ENCODE measurements at places on chromosomes 11 and 22.

DNA sequence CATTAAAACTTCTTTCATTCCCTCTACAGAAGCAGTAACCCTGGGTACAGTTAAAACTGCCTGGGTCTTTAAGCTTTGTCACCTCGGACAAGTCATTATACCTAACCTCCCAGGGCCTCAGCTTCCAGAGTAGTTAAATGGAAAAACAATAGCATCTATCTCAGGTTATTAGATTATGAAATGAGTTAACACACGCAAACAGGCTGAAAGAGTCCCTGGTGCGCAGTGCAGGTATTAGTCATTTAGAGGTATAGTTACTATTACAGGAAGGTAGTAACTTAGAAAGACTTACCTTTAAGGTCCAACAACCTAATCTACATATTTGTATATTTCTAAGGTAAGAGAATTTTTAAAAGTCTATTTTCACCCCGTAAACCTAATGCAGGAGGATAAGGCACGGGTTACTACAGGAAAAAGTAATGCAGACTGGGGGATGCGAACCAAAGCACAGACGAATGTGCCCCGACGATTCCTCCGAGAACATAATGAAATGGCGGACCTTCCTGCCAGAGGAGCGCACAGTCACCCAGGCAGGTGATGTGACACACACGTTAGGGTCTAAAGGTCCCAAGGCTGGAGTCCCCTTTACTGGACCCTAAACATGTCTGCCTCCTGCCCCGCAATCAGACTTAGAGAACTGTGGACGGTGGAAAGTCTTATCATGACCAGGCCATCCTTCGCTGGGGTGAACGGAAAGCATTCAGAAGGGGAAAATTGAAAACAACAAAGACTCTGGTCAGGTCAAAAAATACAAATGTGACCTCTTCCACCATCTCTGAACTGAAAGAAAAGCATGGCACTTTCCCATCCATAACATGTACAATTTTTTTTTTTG, 1.3 kb downstream of the NAP1L4 start:
- DNase-seq: peak; percentile 12

GRCh38 chr22:35586771-35587170, 30.4 kb downstream of the MB start:
- DNase-seq: no peak

- DNase-seq: no peak
Measured at GRCh38 chr11:112786886-112787530, 174.2 kb upstream of the NCAM1 start.

- peak; percentile 70 for DNase-seq
Measured at GRCh38 chr22:41857155-41857859, 24.4 kb downstream of the SREBF2 start.

DNA sequence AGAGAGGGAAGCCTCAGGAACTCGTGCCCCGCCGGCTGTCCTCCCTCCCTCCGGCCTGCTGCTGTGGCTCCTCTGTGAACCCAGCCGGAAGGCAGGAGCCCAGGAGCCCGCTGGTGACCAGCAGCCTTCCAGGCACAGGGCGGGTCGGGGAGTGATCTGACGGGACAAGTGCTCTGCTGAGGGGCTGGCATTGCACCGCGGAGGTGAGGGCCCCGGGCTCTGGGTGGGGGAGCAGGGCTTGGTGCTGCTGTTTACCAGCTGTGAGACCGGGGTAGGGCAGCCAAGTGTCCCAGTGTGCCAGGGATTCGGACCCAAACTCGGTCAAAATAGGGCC, 53.3 kb downstream of the FLRT1 start:
- DNase-seq: no peak

DNA sequence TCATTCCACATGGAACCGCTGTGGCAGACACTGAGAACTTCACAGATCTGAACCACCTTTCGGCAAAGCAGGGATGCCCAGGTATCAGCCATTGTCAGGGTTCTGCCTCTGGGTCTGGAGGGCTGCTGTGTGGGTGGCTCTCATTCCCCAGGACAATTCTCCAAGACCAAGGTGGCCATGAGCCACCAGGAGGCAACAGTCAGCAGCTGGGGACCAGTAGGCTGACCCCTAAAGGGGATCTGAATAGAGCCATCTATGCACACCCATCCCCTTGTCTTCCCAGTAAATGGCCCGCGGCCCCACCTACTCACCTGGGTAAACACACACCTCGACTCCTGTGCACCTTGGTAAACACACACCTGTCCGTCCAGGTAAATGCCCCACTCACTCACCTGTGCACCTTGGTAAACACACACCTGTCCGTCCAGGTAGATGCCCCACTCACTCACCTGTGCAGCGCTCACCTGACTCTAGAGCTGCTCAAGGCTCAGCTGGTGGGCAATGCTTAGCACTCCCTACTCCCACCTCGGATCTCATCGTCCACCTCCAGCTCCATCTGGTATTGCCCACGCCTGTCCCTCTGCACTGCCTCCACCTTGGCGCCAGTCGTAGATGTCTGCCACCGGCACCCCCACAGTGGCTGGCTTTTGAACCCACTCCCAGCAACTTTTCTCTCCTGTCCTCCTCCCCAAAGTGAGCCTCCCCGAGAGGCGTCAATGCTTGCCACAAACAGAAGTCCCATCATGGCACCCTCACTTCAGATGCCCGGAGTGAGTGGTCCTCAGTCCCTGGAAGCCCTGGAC, 10.2 kb downstream of the SLC25A1 start:
- DNase-seq: no peak

DNA sequence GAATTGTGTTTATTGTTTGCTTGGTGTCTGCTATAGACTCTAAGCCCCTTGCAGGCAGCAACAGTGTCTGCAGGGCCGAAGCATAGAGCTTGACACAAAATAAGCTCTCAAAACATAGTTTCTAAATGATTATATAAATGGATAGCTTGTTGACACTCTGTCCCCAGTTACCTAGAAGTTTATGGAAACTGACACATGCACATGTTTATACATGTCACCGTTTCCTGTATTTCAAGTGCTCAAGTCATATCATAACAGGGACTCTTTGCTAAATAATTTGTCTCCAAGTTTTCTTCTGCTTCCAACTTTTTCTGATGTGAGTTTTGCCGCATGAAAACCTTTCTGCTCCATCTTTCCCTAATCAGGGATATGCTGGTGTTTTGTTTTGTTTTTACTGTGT, 3.7 kb upstream of the OR6X1 start:
- no peak for DNase-seq

DNA sequence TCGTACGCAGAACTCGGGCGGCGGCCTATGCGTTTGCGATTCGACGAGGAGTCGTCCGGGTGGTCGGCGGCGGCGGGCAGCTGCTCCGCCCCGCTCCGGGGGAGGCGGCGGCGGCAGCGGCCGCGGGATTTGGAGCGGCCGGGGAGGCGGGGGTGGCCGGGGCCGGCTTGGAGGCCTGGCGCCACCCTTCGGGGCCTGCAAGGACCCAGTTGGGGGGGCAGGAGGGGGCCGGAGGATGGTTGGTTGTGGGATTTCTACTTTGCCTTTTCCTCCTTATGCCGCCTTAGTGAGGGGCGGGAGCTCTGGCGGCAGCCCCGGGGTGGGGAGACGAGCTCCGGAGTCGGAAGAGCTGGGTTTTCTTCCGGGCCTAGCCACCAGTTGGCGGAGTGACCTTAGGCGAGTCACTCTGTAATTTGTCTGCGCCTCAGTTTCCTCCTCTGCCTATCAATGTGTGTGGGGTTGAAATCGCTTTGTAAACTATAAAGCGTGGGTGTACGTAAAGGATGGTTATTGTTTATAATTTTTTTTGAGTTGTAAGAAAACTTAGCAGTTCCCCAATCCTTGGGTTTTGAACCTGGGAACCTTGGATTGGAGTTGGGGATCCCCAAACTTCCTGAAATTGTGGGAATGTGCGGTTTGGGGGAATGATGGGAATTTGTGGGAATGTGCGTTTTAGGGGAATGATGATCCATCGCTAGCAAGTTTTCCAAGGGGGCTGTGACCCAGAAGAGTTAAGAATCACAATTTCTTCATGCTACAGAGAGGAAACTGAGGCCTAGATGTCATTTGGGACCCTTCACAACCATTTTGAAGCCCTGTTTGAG, 679 bp downstream of the TUG1 start:
- DNase-seq: peak; percentile 7

DNA sequence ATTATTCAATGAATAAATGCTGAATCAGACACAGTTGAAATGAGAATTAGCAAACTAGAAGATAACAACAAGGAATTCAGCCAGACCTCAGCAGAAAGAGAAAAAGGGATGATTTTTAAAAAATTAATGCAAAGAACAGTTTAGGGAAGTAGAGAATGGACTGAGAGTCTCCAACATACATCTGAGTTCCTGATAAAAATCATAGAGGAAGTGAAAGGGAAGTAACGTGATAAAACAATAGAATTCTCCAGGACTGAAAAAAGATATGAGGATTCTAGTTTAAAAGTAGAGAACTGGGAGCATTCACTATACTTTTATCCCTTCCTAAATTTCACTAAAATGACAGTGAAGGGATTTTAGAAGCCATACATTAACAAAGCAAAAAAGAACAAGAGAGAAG, 592.0 kb downstream of the SOX6 start:
- no peak for DNase-seq
